Astrocyte of the spinal cord (primary cell): ENCODE measurements at places on chromosomes 7 and 10.
A peak's percentile ranks its signal among the peaks of the same experiment; 100 is the strongest.

DNA sequence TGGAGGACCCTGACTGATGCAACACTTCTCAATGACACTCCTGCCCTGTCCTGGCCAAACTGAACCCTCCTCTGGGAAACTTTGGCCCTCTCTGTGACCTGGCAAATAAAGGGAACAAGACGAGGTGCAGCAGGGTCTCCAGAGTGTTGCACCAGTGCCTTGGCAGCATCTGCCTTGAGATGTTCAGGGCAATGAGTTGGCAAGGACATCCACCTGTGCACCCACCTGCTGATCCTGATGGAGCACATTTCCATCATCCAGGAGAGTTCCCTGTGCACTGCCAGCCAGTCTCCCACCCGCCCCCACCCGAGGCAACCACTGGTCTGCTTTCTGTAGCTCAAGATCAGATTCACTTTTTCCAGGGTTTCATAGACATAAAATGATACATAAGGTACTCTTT is 407.4 kb downstream of the GRID1 start:
- DNase-seq = no peak

DNA sequence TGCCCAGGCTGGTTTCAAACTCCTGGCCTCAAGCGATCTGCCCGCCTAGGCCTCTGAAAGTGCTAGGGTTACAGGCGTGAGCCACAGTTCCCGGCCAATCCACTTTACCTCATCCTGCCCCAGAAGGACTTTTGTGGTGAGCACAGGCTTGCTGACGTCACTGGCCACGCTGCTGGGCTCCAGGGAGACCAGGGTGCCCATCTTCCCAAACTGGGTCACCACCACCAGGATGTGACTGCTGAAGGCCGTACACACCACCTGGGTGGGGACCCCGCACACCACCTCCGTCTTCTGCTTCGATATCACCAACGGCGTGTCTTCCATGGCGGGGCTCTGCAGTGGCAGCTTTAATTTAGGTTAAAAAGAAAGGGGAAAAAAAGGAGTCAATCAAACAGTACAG is 816 bp downstream of the PSMG3 start:
- peak; percentile 27 for DNase-seq

DNA sequence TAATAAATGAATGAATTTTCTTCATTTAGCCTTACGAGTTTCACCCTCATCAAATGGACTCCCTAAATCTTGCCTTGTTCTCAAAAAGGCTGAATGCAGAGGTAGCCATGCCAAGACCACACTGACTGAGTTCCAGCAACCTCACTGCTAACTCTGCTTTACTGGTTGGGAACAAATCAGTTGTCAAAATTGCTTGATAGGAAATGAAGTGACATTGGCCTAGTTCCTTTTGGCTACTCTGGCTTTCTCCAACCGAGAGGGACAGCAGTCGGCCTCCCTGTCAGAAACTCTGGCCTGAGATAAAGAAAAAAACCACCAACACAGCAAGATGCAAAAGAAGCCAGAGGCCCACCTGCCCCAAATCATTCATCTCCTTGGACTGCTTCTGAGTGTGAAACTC is 87.0 kb downstream of the PPP1R3C start:
- no peak for DNase-seq

GRCh38 chr10:80163741-80164341 is 31.3 kb downstream of the PLAC9 start:
- peak; percentile 70 for DNase-seq
